ENCODE measurements at places on chromosomes 1 and 21. TPM values are rescaled to one million over a fixed set of nuclear protein-coding genes. Genes with fewer than 3 reads are reported as not detected.

DNA sequence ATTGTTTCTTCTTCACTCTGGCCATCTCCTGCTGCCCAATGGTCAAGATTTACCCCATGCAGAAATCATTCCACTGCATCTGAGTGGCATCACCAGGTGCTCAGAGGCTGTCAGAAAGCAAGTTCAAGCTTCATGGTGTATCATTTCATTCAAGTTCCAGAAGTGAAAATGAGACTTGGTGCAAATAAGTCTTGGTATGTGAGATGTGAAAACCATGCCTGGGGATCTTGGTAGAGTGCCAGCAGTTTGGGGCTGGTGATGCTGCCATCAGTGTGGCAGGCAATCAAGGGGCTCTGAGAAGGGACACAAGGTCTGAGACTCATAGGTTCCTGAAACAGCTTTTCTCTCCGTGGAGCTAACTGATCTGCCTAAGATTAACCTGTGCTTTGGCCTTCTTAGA, 52.0 kb downstream of the CD2 start:
- no peak for DNase-seq

GRCh38 chr1:66834926-66835325, 33.9 kb upstream of the INSL5 start:
- DNase-seq, result no peak

PRR9 gene
- total RNA-seq, result not detected

CD1E gene
- total RNA-seq, result not detected

LIPI gene
- not detected for total RNA-seq

DNA sequence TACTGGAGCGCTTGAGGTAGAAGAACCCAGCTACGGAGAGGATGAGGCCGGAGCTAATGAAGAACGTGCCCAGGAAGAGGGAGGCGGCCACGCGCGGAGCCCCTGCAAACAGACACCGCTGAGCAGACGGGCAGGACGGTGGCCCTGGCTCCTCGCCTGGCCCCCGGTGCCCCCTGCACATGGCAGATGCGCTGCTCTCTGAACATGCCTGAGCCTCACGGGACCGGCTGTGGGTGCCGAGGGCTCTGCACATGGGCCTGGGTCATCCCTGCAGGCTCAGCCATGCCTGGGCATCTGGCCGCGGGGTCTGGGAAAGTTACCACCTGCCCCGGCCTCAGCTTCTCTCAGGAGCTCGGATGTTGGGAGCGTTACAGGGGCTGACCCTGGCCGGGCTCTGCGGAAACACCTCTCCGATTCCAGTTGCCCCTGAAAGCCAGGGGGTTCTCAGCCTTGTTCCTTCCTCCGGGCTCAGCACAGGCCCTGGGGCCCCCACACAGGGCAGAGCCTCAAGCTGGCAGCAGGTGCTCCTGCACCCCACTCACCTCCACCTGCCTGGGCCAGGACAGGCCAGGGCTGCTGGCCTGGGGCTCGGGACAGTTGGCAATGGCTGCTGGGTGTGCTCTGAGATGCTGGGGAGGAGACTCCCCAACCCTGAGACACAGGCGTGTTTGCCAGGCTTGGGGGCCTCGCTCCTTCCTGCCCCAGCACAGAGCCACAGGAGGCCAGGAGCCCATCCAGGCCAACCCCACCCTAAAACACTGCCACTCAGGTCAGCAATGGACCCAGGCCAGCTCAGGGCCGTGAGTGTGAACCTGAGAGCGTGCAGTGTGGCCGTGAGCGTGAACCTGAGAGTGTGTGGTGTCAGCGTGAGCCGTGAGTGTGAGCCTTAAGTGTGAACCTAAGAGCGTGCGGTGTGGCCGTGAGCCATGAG, 12.1 kb upstream of the RNF223 start:
- no peak for DNase-seq

GRCh38 chr1:165114022-165114888, 242.3 kb downstream of the LMX1A start:
- DNase-seq, result peak; percentile 21

GRCh38 chr1:224631462-224632115, 15.5 kb downstream of the CNIH3 start:
- no peak for DNase-seq

DNA sequence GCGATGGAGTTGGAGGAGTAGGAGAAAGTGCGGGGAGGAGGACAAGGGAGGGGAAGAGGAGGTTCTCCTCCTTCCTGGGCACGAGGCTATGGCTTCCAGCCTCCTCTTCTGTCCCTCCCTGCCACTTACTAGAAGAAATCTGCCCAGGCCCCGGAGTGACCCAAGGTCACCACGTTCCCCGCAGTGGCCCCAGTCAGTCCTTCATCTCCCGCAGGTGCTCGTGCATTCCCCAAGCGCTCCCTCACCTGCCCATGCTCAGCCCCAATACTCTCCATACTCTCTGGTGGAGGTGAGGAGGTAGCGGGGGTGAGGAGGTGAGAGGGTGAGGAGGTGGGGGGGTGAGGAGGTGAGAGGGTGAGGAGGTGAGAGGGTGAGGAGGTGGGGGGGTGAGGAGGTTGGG, 85.4 kb downstream of the CCDC185 start:
- DNase-seq, result no peak

DNA sequence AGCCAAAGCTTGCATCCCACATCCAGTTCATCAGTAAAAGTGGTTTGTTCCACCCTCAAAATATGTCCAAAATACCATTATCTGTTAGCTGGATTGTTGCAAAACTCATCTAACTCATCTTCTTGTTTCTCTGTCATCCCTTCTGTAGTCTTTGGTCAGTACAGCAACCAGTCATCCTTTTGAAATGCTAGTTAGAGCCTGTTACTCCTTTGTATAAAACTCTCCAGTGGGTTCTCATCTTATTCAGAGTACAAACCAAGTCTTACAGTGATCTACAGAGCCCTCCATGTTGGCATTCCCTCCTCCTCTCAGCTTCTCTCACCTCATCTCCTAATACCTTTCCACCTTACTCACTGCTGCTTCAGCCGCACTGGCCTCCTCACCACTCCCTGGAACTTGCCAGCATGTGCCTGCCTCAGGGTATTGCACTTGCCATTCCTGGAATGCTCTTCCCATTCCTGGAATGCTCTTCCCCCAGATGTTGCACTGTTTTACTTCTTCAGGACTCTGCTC, 70.6 kb downstream of the LAMC1 start:
- no peak for DNase-seq

- no peak for DNase-seq
These were observed 15.7 kb upstream of the ZBTB18 start for GRCh38 chr1:244035358-244035757.

DNA sequence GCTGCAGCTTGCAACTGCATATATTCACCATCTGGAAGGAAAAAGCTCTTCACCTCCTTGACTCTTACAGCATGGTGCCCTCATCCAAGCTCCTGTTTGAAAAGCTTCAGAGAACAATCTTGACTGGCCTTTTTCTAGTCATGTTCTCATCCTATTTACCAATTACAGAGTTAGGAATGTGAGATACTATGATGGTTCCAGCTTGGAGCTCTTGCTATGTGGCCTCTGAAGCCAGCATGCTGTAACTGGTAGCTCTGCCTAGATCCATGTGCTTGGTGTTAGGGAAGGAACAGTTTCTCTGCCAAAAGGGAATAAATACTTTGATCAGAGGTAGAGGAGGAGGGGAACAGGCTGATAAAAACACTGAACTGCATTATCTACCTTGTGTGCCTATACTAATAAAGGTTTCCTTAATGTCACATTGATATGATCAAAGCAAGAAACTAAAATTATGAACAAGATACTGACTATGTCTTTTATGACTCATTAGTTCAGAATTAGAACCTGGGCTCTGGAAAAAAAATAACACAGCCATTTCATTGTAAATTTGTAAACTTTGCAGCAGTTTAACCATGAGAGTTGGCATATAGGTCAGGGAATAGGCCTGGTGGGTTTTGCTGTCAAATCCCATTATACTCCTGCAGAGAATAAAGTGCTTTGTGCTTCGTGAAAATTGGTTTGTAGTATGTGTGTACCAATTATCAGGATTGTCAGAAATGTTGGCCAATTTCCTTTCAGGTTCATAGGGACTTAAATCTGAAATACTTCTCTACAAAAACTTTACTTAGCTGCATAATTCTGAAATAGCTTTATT, 92.7 kb downstream of the LEPR start:
- no peak for DNase-seq

NUP210L gene
- 0.06 TPM for total RNA-seq

GRCh38 chr1:48469616-48470480, 2.2 kb downstream of the SPATA6 start:
- DNase-seq, result peak; percentile 5

SLC45A1 gene
- total RNA-seq, result not detected

DNA sequence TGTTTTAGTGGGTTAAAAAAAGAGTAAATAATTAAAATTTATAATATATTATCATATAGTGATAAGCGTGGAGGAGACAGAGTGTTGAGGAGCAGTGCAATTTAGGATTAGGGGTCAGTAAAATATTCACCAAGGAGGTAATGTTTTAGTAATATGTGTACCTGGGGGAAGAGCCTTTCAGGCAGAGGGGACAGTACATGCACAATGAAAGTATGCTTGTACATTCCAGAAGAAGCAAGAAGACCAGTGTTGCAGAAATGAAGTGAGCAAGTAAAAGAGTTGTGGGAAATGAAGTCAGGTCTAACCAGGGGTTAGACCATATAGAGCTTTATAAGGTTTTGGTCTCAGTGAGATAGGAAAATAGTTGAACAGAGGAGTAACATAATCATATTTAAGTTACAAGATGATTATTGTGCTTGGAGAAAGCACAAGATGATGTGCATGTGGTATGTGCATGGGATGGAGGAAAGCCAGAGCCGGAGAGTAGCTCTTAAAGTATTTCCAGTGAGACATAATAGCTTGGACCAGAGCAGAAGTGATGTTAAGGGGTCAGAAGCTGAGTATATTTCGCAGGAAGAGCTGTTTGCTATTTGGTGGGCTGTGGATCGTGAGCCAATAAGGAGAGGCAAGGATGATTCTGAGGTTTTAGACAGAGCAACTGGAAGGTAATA, 44.8 kb downstream of the SNX7 start:
- no peak for DNase-seq

- DNase-seq, result no peak
These were observed 62.8 kb downstream of the DYRK1A start for GRCh38 chr21:37429356-37429755.

- no peak for DNase-seq
These were observed 579.7 kb downstream of the PTPRC start for GRCh38 chr1:199218533-199218932.

CFAP107 gene
- total RNA-seq, result not detected

GRCh38 chr1:236281198-236281653, 532 bp downstream of the ERO1B start:
- DNase-seq, result peak; percentile 42

KIF21B gene
- total RNA-seq, result 72.5 TPM

DNA sequence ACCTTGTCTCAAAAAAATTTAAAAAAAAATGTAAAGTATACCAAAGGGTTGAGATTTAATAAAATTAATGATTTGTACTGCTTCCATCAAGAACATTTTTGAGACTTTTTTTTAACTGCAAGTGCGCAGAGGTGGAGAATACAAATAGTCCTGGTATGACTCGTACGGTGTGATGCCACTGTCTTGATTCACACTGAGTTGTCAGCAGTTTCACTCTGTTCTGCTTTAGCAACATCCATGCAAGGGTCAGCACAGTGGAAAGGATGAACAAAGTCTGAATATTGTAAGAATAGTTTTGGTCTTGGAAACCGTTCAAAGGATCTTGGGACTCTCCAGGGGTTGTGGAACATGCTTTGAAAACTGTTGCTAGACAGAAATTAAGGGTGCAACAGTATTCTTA, 40.2 kb downstream of the EXO1 start:
- no peak for DNase-seq

Data from OCI-LY7 (cell line).